ENCODE measurements at places on chromosomes 4 and X. TPM values are rescaled to one million over a fixed set of nuclear protein-coding genes. Genes with fewer than 3 reads are reported as not detected.

Gene BMP3
- 1.8 TPM for total RNA-seq

- DNase-seq, result no peak
Measured at GRCh38 chr4:113962016-113962347, 17.5 kb downstream of the ARSJ start.

DNA sequence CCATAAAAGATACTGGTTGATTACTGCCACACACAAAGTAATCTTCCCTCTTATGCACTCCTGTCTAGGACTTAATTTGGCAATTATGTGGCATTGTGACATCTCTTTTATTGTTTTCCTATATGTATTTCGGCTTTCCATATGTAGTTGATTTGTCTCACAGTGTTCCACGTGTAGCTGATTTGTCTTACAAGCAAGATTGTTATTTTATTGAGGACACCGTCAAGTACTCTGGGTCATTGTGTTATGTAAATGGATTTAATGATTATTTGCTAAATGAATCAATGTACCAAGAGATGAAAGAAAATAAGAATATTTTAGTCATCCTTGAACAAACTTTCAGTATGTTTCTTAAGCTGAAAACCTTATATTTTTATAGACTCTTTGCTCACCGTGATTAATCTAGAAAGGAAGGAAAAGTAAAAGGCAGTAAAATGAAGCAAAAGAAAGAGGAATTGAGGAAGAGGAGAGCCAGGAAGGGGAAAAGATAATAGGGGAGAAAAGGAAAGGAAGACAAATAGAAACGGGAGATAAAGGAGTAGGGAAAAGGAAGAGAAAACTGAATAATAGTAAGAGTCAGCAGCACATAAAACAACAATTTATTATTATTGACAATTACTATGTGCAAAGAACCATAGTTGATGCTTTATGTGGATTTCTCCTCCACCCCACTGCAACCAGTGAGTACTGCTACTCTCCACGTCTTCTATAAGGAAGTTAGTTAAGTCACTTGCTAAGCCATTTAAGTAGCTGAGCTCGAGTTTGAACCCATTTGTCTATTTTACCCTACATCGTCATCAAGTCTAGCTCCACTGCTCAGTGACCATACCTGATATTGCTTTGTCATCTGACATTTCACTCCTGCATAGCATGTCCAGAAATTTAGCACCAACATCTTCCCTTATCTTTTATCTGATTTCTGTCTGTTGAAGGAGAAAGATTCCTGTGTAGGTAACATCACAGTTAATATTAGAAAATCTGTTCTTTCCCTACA lies 336.5 kb downstream of the BMPR1B start:
- peak; percentile 70 for DNase-seq

Gene BEX5
- total RNA-seq, result 0.18 TPM

GRCh38 chr4:97432551-97432950 lies 710.7 kb downstream of the STPG2 start:
- DNase-seq, result no peak

- no peak for DNase-seq
Measured at GRCh38 chr4:48307528-48307927, 33.8 kb upstream of the SLAIN2 start.

DNA sequence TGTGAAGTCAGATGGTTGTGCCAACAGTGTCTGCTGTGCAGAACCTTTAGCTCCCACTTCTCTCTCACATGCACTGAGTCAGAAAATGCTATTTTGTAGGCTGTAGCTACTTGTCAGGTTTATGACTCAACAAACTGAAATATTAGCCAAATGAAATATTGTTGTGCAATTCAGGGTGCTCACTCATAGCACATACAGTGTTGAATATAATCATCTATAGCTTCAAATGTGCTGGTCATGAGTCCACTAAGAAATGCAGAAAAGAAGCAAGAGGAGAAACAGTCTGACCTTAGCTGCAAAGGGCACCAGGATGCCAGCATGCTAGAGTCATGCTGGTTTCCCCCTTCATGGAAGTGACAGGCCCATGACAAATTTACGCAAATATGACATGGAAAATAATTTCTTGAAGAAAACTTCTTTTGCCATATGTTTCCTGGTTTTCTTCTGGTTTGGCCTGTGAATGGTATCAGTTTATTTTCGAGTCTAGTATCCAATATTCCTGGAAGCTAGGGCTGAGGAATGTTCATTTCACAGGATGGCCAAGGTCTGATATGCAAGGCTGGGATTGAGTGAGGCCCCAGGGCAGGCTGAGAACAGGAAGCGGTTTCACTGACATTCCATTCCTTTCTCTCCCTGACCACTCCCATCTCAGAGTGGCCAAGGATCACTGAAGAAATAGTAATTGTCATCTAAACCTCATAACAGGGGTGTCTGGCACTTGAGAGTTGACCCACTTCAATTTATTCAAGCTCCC lies 10.3 kb upstream of the CXCL2 start:
- DNase-seq, result peak; percentile 99

DNA sequence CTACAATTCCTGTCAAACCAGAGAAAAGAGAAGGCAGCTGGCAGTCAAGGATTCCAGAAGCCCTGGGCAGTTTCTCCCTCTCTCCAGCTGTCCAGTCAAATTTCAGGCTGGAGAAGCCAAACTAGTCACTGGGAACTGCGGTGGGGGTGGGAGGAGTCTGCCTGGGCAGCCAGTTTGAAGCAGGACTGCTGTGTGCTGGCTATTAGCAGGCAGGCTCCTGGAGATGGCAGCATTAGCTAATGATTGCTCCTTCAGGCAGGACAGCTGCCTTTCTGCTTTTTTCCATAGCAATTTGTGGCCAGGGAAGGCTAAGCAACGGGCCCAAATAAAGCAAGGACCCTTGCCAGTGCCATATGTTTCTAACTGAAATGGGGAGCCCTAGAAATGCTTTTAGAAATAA lies 44.7 kb upstream of the FGF13 start:
- DNase-seq, result peak; percentile 73

- peak; percentile 73 for DNase-seq
Measured at GRCh38 chrX:11180571-11180970, 69.4 kb downstream of the HCCS start.

DNA sequence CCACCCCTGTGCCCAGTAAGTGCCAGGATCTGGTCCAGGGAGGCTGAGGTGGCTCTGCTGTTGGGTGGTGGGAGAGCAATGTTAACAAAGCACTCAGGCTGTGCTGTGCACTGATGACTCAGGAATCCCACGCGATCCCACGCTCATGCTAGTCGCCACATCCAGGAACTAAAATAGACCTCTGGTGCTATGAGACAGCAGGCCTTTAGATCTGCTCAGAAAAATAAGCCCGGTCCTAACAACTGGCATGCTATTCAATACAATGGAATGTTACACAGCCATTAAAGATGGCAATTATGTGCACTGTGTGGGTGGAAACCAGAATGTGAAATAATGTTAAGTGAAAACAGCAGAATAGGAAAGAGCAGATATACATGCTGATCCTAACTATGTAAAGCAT lies 26.0 kb downstream of the ARL13A start:
- peak; percentile 41 for DNase-seq

- DNase-seq, result no peak
Measured at GRCh38 chrX:53767544-53767943, 81.0 kb upstream of the HUWE1 start.

DNA sequence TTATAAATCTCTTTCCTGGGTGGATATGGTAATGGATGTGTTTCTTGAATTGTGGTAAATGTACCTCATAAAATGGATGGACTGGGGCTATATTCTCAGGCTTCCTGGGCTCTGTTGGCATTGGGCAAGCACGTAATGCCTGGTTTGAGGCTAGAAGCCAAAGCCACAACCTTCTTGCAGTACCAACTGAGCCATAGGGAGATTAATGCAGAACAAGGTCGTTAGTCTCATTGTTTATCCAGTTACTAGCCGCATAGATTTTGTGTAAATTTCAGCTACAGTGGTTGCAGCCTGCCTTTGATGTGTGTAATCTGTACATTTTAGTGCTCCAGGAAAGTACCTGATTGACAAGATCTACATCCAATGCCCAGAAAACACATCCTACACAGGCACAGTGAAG lies 7.2 kb upstream of the LEF1 start:
- DNase-seq, result no peak

DNA sequence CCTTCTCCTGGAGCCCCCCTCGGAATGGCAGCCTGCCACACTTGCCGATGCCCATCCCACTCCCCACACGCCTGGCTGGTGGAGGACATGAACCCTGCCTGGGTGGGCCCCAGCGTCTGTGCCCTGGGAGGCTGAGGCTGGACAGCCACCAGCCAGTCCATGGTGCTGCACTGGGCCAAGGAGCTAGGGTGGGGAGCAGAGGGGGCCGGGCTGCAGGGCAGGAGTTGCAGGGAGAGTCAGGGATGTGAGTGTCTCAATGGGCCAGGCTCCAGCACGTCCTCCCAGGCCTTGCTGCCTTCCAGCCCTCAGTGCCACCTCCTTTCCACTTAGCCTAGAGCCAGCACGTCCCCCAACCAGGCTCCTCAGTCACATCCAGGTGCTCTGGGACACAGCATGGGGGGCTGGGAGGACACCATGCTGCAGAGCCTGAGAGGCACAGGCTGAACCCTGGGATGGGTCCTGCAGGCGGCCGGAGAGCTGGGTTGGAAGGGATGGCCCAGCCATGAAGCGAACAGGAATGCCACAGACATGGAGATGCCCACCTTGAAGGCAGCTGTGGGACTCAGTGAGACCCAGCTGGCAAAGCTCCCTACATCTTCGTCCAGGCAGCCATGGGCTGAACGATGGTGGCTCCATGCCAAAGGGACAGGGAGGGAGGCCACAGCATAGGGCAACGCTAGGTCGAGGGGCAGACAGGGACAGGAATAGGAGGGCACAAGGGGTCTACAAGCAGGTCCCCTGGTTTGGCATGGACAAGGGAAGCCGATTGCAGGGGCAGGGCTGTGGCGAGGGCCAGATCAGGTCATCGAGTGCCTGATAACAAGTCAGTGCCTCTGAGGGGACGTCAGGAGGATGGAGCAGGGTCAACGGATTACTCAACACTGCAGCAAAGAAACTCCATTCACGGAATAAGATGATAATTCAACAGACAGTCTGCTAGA lies 30.1 kb upstream of the MXD4 start:
- DNase-seq, result no peak

DNA sequence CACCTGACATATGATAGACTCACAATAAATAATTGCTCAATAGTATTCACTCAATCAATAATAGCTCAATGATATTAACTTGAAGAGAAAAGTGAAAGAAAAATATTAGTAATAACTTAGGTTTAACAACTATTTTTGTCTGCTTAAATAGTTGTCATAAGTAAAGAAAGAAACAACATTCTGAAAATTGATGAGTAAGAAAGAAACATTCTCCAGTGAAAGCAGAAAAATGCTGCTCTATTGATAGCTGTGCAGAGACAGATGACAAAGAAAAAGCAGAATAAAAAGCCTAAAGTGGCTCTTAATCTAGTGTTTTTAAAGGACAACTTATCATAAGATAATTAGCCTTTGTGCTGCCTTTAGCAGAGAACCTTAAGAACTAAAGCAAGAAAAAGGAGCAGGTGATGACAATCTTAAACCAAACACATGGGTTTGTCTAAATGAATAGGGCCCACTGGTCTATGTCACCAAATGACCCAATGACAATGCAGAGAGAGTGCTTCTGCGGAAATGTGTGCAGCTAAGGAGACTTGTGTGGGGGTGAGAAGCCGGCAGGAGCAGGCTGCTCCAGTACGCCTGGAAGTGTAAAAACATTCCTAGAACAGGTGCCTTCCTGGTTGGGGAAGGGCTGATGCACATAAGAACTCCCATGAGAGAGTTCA lies 13.2 kb downstream of the HS3ST1 start:
- DNase-seq, result no peak

Gene TMEM129
- total RNA-seq, result 47.7 TPM
